ENCODE measurements at places on chromosomes 7 and 10.

GRCh38 chr10:33315891-33316290, 18.6 kb downstream of the NRP1 start:
- no peak for DNase-seq

DNA sequence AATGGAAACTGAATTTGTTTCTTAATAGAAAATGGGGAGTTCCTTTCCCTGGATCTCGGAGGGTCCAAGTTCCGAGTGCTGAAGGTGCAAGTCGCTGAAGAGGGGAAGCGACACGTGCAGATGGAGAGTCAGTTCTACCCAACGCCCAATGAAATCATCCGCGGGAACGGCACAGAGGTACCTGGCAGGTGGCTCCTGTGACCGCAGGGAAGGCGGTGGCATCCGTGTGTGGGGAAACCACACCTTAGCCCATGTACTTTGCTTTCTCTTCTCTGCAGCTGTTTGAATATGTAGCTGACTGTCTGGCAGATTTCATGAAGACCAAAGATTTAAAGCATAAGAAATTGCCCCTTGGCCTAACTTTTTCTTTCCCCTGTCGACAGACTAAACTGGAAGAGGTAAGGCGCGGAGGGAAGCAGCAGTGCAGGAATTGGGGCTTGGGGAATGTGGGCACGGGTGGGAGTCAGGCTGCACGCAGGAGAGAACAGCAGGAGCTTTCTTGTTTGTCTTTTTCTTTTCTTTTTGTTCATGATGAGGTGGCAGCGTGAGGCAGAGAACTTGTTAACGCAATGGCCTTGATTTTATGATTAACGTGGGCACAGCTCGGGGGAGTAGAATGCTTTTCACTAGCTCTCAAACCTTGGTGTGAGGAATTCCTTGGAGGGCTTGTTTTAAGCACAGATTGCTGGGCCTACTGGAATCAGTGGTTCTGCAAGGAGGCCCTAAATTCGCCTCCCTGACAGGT, 12.8 kb downstream of the HKDC1 start:
- peak; percentile 17 for DNase-seq

- DNase-seq, result no peak
Observed at GRCh38 chr7:140121326-140121725, 55.5 kb downstream of the KDM7A start.

DNA sequence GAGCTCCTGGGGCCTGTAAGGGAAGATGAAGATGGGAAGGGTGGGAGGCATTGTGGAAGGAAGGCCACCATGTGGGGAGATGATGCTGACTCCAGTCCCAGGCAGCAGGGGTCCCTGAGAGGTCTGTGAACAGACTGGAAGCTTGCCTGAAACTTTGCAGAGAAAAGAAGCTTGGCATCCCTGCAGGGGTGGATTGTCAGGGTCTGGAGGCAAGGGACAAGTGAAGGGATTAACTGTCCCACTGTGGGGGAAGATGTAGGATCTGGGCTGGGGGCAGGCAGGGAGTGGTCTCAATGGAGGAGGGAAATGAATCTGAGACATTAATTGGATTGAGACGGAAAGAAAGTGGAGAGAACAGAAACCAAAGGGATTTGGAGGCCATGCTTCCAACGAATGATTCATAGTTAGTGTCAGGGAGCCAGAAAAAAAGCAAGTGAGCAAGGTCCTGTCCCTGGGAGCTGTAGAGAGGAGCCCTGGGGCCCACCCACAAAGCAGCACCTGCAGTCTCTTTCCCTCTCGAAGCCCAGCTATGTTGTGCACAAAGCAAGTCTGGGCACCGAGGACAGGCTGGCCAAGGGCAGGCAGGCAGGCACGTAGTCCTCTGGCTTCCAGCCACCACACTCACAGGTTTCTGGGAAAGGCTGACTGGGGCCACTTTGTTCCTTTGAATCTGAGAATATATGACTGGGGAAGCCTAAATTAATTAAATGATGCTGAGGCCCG, 4.7 kb upstream of the SLC18A3 start:
- DNase-seq, result no peak

- no peak for DNase-seq
Observed at GRCh38 chr7:132537456-132538145, 38.7 kb downstream of the PLXNA4 start.

- no peak for DNase-seq
Observed at GRCh38 chr7:155893176-155893575, 80.9 kb upstream of the SHH start.

GRCh38 chr10:132449051-132449810, 52.2 kb downstream of the PWWP2B start:
- DNase-seq, result no peak

DNA sequence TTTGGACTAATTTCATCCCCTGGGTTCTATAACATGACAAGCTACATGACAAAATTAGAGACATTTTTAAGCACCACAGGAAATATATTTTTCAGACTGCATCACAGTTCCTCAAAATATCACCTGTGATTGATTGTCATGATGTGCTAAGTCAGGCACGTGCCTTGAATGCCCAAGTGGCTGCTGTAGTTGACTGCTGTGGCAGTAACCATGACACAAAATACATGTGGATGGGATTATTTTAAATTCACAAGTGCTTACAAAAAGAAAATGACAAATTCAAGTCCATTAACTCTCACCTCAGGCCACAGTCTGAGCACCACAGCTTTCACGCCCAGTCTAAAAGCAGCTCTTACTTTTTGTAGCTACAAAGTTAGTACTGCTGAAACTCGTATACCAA, 45.5 kb downstream of the TNPO3 start:
- DNase-seq, result no peak

DNA sequence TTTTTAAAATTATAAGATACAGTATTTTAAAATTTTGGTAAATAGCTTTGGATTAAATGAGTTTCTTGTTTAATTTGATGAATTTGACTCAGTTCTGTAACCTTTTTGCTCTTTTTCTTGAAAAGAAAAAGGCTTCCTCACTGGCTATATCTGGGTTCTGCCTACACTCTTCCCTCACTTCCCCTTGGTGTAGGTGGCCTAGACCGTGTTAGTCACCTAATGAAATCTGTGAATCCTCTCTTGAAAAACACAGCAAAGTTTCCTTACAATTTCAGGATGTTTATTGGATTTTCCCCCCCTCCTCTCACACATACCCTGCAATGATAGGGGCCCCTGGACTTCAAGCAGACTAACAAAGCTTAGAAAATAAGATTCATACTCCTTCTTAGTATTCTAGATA, 231.6 kb downstream of the ADK start:
- DNase-seq, result no peak

- DNase-seq, result no peak
Observed at GRCh38 chr7:99255463-99255862, 17.2 kb upstream of the MYH16 start.

DNA sequence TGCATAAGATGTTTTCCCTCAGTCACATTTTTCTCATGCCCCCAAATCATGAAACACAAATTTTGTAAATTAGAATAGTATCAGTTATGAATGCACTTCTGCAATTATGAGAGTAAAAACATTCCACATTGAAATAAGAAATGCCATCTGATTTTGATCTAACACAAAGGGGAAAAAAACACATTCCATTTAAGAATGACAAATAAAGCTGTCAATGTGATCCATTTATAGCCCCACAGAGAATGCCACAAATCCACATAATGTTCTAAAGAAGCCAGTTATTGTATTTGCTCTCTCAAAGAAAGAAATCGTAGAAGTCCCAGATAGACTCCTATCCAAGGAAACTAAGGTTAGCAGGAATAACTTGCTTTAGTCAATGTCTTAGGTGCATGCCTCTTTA, 48.7 kb upstream of the RHOBTB1 start:
- peak; percentile 67 for DNase-seq

DNA sequence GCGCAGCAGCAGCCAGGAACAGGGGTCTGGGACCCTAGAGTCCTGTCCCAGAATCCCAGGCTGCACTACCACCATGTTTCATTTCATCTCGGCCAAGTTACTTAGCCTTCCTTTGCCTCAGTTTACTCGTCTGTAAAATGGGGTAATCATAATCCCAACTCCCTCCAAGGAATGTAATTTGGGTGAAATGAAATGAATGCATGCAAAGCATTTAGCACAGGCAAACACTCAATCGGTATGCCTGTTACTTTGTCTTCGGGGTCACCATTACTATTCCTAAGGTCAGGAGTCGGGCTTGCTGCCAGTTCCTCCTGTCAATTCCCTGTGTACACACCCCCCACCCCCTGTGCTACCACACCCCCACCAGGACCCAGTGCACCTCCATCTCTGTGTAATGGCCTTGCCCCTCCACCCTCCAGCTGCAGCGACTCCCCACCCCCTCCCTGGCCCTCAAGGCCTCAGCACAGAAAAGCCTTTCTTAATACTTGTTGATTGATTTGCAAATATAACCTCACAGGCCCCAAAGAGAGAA, 1.7 kb downstream of the TNS3 start:
- peak; percentile 80 for DNase-seq

- peak; percentile 34 for DNase-seq
Observed at GRCh38 chr10:16910793-16911164, 93.6 kb upstream of the RSU1 start.

- DNase-seq, result peak; percentile 19
Observed at GRCh38 chr10:104766341-104766740, 125.3 kb downstream of the SORCS3 start.

GRCh38 chr10:6396652-6397051, 183.4 kb downstream of the PRKCQ start:
- peak; percentile 99 for DNase-seq

GRCh38 chr10:119608316-119609155, 11.8 kb upstream of the TIAL1 start:
- DNase-seq, result no peak

- peak; percentile 31 for DNase-seq
Observed at GRCh38 chr7:148982654-148983199, 45.6 kb downstream of the PDIA4 start.

- DNase-seq, result peak; percentile 59
Observed at GRCh38 chr10:72337039-72337629, 17.6 kb downstream of the DNAJB12 start.

- no peak for DNase-seq
Observed at GRCh38 chr10:114350751-114351150, 53.6 kb downstream of the AFAP1L2 start.

DNA sequence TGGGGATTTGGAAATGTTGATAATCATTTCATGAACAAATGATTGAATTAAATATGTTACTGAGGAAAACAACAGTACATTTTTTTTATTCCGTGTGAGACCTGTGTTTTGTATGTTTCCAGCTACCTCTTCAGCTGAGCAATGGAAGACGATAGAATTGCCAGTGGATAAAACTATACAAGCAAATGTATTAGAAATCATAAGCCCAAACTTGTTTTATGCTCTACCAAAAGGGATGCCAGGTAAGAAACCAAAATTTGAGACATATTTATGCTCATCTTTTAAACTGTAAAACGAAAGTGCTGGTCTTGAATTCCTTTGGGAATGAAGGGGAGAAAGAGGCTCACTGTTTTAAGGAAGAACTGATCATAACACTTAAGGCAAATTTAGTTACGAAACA, 17.8 kb upstream of the VWA2 start:
- DNase-seq, result no peak

DNA sequence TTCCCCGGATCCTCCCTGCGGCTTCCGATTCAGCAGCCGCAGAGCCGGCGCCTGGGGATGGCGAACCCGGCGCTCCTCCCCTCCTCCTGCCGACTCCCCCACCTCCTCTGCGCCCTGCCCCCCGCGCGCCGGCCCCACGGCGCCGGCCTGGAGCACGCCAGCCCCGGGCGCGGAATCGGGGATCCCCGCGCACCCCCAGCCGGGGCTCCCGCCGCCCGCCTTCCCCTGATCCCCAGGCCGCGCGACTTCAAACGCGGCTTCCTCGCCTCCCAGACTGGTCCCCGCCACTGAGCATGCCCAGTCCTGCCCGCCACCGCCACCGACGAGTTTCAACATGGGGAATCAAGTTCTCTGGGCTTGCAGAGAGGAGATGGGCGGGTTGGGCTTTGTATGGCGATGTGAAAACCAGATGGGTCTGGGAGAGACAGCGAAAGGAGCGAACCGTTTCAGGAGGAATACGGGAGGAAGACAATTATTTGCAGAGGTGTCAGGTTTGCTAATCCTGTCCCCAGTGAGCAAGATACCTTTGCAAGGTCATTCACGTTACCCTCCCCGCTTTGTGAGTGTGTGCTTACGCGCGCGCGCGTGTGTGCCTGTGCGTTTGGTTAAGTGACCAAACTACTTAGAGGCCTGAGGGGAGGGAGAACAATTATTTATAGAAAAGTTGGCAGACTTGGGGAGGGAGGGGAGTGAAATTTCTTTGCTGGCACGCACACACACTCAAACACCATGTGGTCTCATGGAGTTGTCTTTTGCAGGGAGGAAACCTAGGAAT, at the start of gene PANK1:
Gene PANK1 (minus strand): TSS at position 276 of the 775 bp plus-strand sequence. CDS start 351 bp downstream, outside the sequence.
- DNase-seq, result peak; percentile 76

DNA sequence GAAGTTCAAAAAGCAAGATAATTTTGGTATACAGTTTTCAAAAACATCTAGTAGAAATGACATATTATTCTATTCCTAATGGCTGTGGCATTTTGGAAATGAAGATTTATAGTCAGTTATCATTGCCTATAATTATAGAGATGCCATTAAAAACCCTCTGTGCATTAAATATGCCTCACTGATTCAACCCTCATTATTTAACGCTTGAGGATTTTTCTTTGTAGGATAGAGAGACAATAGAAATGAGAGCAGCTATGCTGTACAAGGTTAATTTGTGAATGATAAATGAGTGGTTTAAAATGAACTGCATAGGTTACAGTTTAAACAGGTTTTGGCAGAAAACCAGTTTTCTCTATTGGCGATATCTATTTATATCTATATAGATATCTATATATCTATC, 32.2 kb upstream of the SEMA3A start:
- DNase-seq, result no peak

GRCh38 chr7:35370687-35371086, 116.8 kb upstream of the TBX20 start:
- DNase-seq, result no peak

DNA sequence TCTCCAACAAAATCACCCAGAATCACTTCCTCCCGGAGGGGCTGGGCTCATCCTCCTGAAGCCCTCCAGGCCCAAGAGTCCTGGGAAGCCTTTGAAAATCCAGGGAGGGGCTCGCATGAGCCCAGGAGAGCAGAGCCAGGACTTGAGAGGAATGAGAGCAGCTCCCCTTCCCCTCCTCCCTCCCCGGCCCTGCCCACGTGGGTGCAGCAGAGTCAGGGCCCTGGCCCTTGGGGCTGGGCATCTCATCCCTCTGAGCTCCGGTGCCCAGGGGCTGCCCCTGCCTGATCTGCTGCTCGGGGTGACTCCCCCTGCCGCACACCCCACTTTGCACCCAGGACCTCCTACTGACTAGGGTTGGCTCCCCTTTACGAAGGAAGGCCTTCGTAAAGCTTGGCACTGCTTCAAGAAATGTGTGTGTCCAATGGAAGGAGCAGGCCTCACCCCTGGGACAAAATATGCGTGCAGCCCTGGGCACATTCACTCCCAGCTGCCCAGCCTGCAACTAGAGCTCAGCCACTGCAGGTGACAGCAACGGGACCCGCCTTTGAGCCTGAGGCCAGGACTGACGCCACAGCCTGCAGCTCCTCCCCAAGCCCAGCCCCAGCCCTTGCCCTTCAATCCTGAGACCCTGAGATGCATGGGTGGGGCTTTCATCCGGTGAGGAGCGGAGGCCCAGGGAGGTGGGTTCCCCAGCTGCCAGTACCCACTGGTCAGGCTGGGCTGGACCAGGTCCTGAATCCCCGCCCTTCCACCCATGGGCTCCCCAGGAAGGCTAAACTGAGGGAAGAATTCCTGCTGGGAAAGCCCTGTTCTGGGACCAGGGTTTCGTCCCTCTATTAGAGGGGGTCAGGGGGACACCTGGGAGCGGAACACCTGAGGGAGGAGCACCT, 21.8 kb downstream of the PWWP2B start:
- no peak for DNase-seq

- no peak for DNase-seq
Observed at GRCh38 chr10:132608511-132609195, 71.1 kb downstream of the INPP5A start.

GRCh38 chr7:28069807-28070206, 110.8 kb downstream of the JAZF1 start:
- peak; percentile 87 for DNase-seq

- no peak for DNase-seq
Observed at GRCh38 chr7:28474282-28474638, 61.9 kb downstream of the CREB5 start.
